ENCODE measurements at places on chromosomes 12 and 14.

DNA sequence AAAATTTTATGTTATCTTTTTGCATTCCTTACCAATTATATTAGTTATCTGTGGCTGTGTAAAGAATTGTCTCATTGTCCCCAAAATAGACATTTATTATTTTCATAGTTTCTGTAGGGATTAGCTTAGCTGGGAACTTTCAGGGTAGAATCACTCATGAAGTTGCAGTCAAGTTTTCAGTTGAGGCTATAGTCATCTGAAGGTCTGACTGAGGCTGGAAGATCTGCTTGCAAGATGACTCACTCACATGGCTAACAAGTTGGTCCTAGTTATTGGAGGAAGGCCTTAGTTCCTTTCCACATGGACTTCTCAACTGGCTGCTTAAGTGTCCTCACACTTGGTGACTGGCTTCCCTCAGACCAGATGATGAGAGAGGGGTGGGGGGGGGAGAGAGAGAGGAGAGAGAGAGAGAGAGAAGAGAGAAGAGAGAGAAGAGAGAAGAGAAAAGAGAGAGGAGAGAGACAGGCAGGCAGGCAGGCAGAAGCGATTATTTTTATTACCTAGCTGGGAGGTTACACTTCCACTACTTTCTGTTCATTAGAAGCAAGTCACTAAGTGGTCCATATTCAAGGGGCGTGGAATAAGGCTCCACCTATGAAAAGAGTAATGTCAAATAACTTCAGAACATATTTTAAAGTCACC is 6.4 kb downstream of the AP5M1 start:
- DNase-seq = no peak

DNA sequence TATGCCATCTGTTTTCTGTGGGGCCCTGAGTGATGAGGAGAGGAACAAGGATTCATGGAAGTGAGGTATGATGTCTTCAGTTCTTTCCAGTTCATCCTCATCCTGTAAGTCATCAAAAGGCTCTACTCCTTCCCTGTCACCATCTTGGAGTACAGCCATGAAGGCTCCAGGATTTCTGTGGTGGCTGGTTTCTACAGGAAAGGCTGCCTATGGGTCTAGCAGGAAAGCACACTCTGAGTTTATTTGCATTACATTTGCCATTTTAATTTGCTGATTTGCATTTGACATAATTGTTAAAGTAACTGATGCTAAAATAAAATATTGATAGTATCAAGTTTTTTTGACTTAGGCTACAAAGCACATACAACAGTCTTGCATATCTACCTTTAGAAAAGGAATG is 11.2 kb downstream of the TTC6 start:
- no peak for DNase-seq

GRCh38 chr14:42629553-42629952 is 1022.9 kb downstream of the LRFN5 start:
- DNase-seq = no peak

- DNase-seq = no peak
Observed at GRCh38 chr12:70721656-70722357, 84.6 kb upstream of the PTPRB start.

DNA sequence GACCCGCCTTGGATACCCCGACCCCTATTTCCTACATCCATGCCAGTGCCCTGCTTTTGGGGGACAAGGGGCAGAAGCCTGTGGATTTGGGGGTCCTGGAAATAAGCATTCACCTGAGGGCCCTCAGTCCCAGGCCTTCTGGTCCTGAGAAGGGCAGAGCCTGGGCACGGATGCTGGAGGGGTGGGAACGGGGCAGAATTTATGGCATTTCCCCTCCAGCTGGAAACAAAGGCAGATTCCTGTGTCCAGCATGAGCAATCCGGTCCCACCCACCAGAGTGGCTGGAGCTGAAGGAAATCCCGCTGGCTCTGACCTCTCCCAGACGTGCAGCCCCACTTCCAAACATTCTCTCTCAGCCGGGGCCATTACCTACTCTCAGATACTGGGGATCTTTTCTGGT is 9.3 kb downstream of the ANKRD33 start:
- no peak for DNase-seq

- no peak for DNase-seq
Observed at GRCh38 chr14:100873096-100873482, 30.4 kb downstream of the RTL1 start.

GRCh38 chr12:18824287-18824686 is 86.4 kb downstream of the CAPZA3 start:
- no peak for DNase-seq

DNA sequence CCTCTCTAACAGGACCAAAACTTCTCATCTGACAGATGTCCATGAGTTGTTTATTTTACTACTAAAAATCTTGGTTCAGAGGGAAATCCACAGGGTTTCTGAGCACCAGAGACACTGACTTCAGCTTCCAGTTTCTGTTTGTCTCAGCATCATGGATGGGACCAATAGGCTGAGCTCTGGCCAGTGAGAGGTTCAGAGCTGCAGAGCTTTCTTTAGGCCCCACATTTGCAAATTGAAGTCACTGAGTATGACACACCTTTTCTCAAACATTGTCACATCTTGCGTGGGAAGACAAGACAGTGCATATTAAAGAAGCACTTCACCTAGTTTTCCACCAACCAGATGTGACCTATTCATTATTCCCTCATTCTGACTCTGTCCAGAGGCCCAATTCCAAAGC is 45.2 kb downstream of the RDH12 start:
- no peak for DNase-seq

DNA sequence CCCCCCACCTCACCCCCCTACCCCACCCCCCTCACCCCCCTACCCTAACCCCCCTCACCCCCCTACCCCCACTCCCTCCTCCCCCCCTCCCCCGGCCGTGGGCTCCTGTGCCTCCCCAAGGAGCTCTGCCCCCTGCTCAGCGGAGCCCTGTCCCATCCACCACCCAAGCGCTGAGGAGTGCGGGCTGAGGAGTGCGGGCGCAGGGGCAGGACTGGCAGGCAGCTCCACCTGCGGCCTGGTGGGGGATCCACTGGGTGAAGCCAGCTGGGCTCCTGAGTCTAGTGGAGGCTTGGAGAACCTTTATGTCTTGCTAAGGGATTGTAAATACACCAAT is 2.3 kb upstream of the JPH4 start:
- no peak for DNase-seq

DNA sequence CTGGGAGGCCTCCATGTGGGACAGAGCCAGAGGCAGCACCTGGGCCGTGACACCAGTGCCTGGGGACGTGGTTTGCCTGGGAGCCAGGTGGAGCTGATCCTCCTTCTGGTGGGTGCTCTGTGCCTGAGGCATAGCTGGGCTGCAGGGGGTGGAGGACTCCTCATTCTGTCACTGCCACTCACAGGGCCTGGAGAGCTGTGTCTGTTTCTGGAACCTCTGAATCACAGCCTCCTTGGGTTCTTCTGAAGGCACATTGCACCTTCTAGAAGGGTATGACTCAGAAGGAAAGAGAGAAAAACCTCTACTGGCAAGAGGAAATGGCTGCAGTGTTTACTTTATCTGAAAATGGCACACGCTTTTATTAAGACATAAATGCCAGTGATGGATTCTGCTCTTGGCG is 659.8 kb downstream of the VRK1 start:
- peak; percentile 74 for DNase-seq

- no peak for DNase-seq
Observed at GRCh38 chr12:8554451-8555195, 13.9 kb upstream of the CLEC4E start.

GRCh38 chr12:82425241-82425640 is 66.9 kb downstream of the METTL25 start:
- no peak for DNase-seq

- DNase-seq = no peak
Observed at GRCh38 chr14:77979666-77980351, 179.9 kb downstream of the ADCK1 start.

DNA sequence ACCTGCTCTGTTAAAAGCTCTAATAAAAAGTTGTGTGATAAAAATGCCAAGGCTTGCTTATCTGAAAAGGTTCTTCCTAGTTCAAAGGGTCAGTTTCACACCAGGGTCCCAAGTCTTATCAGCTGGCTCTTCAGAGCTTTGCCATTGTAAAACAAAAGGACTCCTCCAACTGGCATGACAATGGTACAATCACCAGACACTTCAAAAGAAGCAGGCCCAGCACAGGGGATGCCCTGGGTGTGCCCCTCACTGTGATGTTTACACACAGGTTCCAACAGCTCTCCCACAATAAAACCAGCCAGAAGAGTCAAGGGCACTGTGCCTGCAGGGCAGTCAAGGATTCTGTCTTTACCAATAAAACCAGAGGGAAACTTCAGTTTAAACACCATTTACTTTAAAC is 78.7 kb downstream of the PRICKLE1 start:
- no peak for DNase-seq

DNA sequence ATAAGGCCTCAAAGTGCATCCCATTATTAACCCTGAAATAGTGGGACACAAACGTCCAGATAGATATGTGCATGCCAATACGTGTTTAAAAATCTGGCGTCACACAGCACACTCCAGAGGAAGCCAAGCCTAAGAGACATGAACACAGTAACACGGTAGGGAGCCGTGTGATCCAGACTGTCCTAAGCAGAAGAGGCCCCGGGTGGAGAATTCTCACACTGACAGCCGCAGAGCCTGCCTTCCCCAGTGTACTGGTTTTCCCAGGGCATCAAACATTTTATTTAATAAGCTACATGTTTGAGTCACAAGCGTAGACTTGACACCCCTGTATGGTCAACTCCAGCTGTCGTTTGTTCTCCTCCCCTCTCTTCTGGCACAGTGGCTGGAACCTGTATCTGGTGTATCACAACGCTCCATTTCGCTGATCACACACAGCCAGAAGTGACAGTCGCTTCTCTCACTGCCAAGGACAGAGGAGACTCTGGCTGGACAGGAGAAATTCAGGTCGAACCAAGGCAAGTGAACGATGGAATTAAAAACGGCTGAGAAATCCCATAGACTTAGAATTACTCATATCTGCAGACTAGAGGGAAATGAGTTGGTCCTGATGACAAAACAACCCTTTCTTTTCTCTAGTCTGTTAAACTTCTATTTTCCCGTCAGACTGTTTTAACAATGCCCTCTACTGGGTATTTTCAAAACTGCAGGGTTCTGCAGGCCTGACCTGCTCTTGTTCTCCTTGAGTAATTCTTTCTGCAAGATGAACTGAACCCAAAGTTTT is 359.9 kb downstream of the RGS6 start:
- DNase-seq = no peak

- DNase-seq = peak; percentile 59
Observed at GRCh38 chr12:68240975-68241374, 12.4 kb downstream of the IL22 start.

DNA sequence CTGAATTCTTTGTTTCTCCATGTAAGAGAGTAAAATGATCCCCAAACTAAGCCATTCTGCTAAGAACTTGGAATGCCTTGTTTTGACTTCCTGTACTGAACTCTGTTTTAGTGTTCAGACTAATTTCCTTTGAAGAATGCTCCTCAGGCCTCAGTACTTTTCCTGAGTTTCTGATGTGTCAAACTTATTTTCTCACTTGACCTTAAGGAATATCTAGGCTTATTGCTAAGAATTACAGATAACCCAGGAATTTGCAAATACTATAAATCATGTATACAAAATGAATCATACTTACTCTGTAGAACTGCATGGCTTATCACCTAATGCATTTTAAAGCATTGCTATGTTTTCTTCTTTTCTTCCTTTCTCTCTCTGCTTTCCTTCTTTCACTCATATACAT is 93.1 kb upstream of the PKP2 start:
- DNase-seq = no peak

- no peak for DNase-seq
Observed at GRCh38 chr12:103524238-103524875, 28.6 kb upstream of the C12orf42 start.

DNA sequence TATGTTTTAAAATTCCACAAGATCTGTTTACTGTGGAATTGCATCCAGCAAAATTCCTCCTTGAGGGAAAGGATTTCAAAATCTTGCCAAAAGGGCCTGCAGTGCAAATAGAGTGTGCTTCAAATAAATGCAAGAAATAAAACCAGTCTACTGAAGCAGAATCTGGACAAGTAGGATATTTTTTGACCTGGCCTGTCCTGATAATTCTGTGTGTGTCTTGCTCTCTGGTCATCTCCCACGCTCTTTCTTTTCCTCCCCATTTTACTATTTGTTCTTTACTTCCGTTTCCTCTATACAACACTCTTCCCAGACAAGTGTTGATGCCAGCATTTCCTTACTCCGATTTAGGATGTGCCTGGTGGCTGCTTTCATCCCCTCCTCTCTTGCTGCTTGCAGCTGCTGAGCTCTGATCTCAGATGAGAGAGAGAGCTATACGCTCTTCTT is 115.9 kb downstream of the GPR135 start:
- no peak for DNase-seq

DNA sequence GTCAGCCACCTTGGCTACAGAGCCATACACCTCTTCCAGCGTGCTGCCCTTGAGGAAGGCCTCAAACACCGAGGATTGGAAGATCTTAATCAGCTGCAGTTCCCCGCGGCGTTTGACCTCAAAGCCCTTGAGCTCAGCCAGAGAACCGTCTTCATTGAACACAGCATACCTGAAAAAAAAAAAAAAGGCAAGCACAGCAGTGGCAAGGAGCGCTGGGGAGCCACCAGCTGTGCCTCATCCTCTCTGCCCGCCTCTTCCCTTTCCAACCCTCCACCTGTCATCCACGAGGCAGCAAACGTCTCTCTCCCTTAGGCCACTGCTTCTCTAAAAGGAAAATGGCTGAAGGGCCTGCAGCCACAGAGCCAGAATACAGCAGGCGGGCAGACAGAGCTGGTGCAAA is 26.1 kb downstream of the POLE start:
- DNase-seq = no peak

DNA sequence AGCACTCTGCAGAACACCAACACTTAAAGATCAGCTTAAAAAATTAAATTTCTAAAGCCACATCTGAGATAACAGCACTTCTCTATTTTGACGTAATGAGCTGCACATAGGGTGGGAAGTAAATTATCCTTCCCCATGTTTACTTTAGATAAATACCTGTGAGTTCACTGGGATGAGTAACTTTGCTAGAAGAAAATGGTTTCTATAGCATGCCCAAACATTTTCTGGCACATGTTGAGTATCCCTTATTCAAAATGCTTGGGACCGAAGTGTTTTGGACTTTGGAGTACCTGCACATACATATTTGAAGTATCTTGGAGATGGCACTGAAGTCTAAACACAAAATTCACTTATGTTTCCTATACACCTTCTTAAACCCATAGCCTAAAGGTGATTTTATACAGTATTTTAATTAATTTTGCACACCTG is 6.6 kb downstream of the SLC38A2 start:
- no peak for DNase-seq

DNA sequence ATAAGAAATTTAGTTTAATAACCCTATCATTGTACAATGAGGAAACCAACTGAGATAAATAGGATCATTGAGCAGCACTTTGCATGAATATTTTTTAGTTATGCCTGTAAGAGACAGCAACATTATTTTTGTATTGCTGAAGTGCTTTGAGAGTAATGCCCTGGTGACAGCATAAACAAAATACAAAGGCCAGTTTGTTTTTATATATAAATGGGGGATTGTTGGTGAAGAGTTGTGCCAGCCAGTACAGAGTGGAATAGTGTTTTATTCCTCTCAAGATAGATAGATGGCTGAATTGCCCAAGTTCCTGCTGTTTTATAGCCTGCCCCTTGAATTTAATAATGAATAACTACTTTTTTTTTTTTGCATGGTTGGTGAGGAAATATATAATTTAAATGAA is 101.8 kb downstream of the CNTN1 start:
- DNase-seq = no peak
